ENCODE measurements at places on chromosomes 1 and 21. TPM values are rescaled to one million over a fixed set of nuclear protein-coding genes. Genes with fewer than 3 reads are reported as not detected.

CA14 gene
- total RNA-seq, result not detected

DNA sequence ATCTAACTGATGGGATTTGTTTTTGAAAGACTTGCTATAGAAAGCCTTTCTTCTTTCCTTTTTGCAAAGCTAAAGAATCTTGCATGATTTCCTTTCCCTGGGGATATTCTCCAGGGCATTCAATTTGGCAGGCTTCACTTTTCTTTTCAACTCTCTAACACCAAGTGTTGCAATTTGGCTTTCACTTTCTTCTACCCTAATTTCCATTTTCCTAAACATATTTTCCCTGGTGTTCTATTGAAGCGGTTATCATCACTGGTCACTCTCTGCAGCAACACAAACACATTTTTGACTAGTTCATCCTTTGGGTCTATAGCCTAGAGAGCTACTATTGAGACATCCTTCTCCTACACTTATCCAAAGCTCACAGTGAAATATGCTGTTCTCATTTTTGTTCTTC is 424.5 kb downstream of the NEGR1 start:
- no peaks in the 10 kb centered on the region for H3K36me3 ChIP-seq
- H3K4me3 ChIP-seq, result no peak overlapping the region
- no peak for DNase-seq
- no peak overlapping the region for H3K27ac ChIP-seq
- H3K27me3 ChIP-seq, result no peaks in the 10 kb centered on the region
- H3K4me1 ChIP-seq, result no peaks in the 10 kb centered on the region

GRCh38 chr1:17472814-17473213 is 33.3 kb upstream of the RCC2 start:
- DNase-seq, result no peak
- no peak overlapping the region for H3K4me3 ChIP-seq
- H3K27ac ChIP-seq, result no peak overlapping the region
- no peaks in the 10 kb centered on the region for H3K27me3 ChIP-seq

DNA sequence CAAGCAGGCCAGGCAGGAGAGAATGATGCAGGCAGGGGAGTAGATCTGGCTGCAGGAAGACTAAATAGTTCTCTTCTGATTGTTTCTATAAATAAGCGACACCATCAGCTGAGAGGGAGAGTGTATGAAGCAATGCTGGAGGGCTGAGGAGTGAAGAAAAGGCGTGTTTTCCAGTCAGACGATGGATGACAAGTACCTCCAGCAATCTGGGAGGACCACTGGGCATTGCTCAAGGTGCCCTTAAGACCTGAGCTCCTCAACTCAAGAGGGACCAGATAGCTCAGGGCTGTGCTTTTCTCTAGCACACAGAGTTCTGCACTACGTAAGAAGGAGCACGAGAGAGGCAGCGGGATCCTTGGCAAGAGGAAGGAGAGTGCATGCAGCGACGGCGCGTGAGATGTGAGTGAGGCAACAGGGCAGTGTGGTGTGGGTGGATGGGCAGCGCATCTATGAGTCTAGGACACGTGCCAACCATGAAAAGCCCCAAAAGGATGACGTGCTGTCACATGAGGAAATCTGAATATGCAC is 36.0 kb downstream of the PABPC4 start:
- no peak overlapping the region for H3K4me3 ChIP-seq
- no peaks in the 10 kb centered on the region for H3K4me1 ChIP-seq
- H3K27ac ChIP-seq, result no peak overlapping the region
- H3K27me3 ChIP-seq, result no peaks in the 10 kb centered on the region
- no peaks in the 10 kb centered on the region for H3K36me3 ChIP-seq
- no peak for DNase-seq

C1QTNF12 gene
- 0.51 TPM for total RNA-seq

DNA sequence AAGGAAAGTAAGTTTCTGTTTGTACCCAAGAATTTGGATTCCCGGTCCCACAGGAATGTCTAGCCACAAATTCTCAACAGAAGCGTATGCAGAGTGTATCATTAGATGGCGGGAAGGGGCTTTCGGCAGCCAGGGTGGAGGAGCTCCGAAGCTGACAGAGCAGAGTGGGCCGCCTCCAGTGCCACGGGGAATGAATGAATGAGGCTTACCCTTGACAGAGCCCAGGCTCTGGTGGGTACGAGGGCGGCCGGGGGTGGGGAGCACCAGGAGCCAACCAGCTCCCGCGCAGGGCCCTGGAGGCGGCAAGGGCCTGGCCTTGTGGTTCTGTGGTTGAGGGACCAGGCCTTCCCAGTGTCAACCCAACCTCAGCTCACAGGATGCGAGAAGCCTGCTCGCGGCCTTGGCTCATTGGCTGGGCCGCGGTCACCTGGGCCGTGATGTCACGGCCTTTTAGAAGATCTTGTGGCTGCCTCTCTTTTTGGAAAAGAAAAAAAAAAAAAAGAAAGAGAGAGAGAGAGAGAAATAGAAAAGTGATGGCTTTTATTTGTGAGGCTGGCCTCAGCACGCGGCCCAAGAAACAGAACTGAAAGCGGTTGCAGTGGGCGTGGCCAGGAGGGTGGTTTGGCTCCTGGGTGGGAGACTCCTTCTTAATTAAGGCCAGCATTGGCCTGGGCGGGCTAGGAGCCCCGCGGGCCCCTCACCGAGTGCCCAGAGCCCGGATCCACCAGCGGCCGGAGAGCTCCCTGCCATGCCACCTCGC is 34.9 kb upstream of the RUNX3 start:
- peak; percentile 98 for DNase-seq
- H3K27me3 ChIP-seq, result no peaks in the 10 kb centered on the region
- peaks cover 54% of the 10 kb centered on the region for H3K4me1 ChIP-seq
- H3K27ac ChIP-seq, result peak overlapping the region; percentile 60
- H3K36me3 ChIP-seq, result no peaks in the 10 kb centered on the region
- peak overlapping the region; percentile 53 for H3K4me3 ChIP-seq

GRCh38 chr1:118266436-118266835 is 81.4 kb upstream of the SPAG17 start:
- no peaks in the 10 kb centered on the region for H3K36me3 ChIP-seq
- no peaks in the 10 kb centered on the region for H3K4me1 ChIP-seq
- DNase-seq, result no peak

PRELP gene
- total RNA-seq, result not detected

GRCh38 chr1:245770156-245770555 is 615.4 kb downstream of the KIF26B start:
- no peak for DNase-seq
- no peak overlapping the region for H3K4me3 ChIP-seq
- no peaks in the 10 kb centered on the region for H3K4me1 ChIP-seq
- no peak overlapping the region for H3K27ac ChIP-seq
- no peaks in the 10 kb centered on the region for H3K36me3 ChIP-seq
- H3K27me3 ChIP-seq, result no peaks in the 10 kb centered on the region

GRCh38 chr21:34186109-34186719 is 112.8 kb downstream of the MRPS6 start:
- DNase-seq, result no peak
- H3K27ac ChIP-seq, result no peak overlapping the region
- H3K27me3 ChIP-seq, result no peaks in the 10 kb centered on the region
- H3K4me1 ChIP-seq, result no peaks in the 10 kb centered on the region

DNA sequence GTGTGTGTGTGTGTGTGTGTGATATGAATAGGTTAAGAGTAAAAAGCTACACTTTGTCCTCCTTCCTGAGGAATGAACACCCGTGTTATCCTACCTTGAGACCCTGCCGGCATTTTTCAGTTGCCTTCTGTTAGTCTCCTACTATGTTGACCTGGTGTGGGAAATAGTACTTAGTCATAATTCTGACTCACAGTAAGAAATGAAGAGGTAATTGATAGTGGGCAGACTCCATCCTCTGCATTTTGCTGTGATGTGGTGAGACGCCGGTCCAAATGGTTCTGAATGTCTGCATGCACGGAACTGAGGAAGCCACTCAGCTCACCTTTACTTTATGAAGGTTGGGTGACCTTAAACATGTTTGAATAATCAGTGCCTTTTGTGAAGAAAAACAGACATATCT is 12.6 kb downstream of the CD101 start:
- no peak for DNase-seq
- H3K4me1 ChIP-seq, result peaks cover 12% of the 10 kb centered on the region
- H3K4me3 ChIP-seq, result no peak overlapping the region
- no peaks in the 10 kb centered on the region for H3K36me3 ChIP-seq
- H3K27ac ChIP-seq, result no peak overlapping the region

DNA sequence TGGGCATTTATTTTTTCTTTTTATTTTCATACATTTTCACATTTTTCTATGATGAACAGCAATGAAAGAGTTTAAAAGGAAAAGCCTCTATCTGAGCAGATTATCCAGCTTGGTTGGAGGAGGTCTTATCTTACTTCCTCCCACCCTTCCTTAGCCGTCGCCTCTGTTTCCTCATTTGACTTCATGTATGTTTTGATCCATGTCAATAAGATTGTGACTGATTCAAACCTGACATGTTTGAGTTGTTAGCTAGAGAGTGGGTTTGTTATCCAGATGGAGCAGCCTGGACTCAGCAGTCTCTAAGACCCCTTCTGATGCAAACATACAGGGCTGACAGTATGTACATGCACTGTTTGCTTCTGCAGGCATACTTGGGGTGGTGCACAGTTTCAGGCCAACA is 31.2 kb downstream of the MACO1 start:
- no peaks in the 10 kb centered on the region for H3K27me3 ChIP-seq
- no peak for DNase-seq
- H3K27ac ChIP-seq, result no peak overlapping the region
- peaks cover 3% of the 10 kb centered on the region for H3K4me1 ChIP-seq

C1orf115 gene
- 0.18 TPM for total RNA-seq

GCSAML gene
- 0.11 TPM for total RNA-seq

DNA sequence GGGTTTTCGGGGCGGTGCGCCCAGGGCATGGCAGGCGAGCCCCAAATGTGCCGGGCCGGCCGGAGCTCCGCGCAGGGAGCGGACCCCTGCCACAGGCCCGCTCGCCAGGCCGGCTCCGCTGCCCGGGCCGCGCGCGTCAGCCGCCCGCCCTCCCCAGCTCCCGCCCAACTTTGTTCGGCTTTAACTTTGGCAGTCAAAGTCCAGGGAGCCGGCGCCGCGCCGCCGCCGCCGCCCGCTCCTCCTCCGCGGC is 488 bp downstream of the SLC35D1 start:
- peak overlapping the region; percentile 89 for H3K4me3 ChIP-seq
- H3K27me3 ChIP-seq, result no peaks in the 10 kb centered on the region
- H3K4me1 ChIP-seq, result peaks cover 24% of the 10 kb centered on the region

DNA sequence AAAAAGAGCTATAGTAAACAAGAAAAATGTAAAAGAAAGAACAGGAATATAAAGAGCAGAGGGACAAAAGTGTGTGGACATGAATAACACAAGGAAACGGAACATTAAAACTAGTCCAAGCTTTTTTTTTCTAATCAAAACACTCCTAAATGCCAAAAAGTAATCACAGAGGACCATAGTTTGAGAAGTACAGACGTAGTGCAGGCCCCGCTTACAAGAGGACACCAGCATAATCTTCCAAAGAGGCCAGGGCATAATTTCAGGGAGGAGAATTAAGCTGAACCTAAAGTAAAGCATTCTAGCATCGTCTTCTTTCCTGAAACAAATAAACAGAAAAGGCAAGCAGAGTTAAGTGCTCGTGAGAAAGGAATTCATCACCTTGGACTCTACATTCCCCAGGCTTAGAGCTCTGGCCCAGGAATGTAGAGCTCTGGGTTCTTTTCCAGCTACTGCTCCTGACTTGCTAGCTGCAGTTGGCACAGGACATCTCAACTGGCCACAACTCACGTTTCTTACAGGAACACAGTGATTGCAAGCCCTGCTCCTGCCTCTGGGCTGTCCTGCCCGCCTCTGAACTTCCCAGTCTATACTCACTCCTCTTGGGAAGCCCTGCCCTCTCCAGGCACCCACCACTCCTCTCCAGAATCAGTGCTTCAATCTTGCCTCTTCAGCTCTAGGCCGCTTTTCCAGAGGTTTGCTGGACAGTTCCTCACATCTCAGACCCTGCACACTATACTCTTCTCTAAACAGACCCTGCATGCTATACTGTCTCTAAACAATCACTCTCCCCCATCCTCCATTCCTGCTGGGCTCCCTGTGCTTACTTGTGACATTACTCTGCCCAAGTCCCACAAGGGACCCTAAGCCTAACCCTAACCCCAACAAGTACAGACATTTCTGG is 9.8 kb downstream of the RGS8 start:
- H3K27ac ChIP-seq, result no peak overlapping the region
- no peak overlapping the region for H3K4me3 ChIP-seq
- H3K36me3 ChIP-seq, result no peaks in the 10 kb centered on the region
- no peaks in the 10 kb centered on the region for H3K27me3 ChIP-seq

- DNase-seq, result no peak
- H3K36me3 ChIP-seq, result no peaks in the 10 kb centered on the region
- H3K27ac ChIP-seq, result no peak overlapping the region
- no peaks in the 10 kb centered on the region for H3K27me3 ChIP-seq
- H3K4me1 ChIP-seq, result no peaks in the 10 kb centered on the region
- H3K4me3 ChIP-seq, result no peak overlapping the region
Measured at GRCh38 chr1:63709267-63709828, 64.5 kb upstream of the ROR1 start.

GRCh38 chr1:169121146-169121923 is 14.8 kb downstream of the ATP1B1 start:
- H3K4me1 ChIP-seq, result no peaks in the 10 kb centered on the region
- no peaks in the 10 kb centered on the region for H3K36me3 ChIP-seq
- DNase-seq, result no peak
- no peak overlapping the region for H3K27ac ChIP-seq
- H3K27me3 ChIP-seq, result no peaks in the 10 kb centered on the region

GRCh38 chr1:93447481-93448291 is at the start of gene FNBP1L:
FNBP1L (plus strand) TSS chr1:93448118; CDS start chr1:93448282, 164 bp downstream.
- H3K27ac ChIP-seq, result peak within 1 kb of the TSS; percentile 43
- H3K27me3 ChIP-seq, result peaks cover 38% of the 10 kb centered on the region
- DNase-seq, result peak; percentile 16

DNA sequence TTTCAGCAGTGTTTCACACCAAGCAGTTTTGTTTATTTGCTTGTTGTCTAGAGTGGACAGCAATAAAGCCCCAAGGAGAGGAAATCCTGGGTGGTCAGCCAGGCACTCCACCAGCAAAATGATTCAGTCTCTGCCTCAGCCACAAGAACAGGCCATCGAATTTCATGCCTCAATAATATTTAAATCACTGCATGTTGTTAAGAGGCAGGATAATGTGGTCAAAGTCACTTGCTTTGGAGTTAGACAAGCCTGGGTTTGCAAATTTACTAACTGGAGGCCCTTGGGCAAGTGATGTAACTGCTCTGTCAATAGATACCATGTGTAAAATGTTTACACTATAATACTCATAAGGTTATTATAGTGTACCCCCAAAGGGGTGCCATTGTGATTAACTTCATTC is 349.6 kb downstream of the LMO4 start:
- H3K27ac ChIP-seq, result no peak overlapping the region
- DNase-seq, result no peak
- no peak overlapping the region for H3K4me3 ChIP-seq
- no peaks in the 10 kb centered on the region for H3K36me3 ChIP-seq

DNA sequence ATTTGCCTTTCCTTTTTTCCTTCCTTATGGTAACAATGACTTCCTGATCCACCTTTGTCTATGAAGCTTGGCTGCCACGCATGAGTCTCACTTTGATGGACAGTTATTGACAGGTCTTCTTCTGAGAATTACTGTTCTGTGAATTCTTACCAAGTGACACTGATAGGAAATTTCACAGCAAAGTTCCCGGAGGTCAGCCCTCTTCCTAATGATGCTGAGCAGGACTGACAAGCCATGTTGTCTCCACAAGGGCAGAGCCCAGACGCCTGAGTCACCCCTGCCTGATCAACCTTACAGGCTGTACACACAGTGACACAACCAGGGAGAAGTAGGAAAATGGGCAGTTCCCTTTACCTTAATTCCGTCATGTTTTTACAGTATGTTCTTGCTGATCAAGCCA is 44.2 kb downstream of the ZC3H11B start:
- H3K4me3 ChIP-seq, result no peak overlapping the region
- H3K4me1 ChIP-seq, result no peaks in the 10 kb centered on the region
- H3K27ac ChIP-seq, result no peak overlapping the region
- no peaks in the 10 kb centered on the region for H3K36me3 ChIP-seq
- DNase-seq, result no peak
- H3K27me3 ChIP-seq, result no peaks in the 10 kb centered on the region

- H3K27me3 ChIP-seq, result no peaks in the 10 kb centered on the region
- no peak overlapping the region for H3K27ac ChIP-seq
- no peaks in the 10 kb centered on the region for H3K36me3 ChIP-seq
Measured at GRCh38 chr1:38444311-38444710, 397.7 kb upstream of the POU3F1 start.

All from CD8-positive, alpha-beta memory T cell (primary cell).